Fibroblast of lung (primary cell): ENCODE measurements at places on chromosomes 2 and 18.

- no peak for DNase-seq
Observed at GRCh38 chr2:23436346-23437098, 51.5 kb downstream of the KLHL29 start.

DNA sequence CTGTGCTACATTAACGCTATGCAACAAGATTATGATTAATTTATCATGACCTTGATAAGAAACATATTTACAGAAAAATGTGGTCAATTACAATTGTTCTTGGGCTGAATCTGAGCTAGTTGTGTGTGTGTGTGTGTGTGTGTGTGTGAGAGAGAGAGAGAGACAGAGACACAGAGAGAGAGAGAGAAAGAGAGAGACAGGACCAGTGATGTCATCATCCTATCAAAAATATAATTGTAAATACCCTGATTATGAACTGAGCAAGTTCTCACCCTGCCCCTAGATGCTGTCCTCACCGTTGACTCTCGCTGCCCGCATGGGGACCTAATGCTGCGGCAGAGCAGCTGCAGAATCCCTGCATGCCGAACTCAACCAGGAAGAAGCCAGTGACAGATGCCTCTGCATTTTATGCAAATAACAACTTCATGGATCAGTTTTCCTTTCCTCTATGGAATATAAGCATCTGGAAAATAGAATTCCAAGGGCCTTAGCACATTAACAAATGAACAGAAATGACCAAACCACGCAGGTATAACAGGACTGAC, 512.5 kb downstream of the PLCL1 start:
- DNase-seq = no peak

DNA sequence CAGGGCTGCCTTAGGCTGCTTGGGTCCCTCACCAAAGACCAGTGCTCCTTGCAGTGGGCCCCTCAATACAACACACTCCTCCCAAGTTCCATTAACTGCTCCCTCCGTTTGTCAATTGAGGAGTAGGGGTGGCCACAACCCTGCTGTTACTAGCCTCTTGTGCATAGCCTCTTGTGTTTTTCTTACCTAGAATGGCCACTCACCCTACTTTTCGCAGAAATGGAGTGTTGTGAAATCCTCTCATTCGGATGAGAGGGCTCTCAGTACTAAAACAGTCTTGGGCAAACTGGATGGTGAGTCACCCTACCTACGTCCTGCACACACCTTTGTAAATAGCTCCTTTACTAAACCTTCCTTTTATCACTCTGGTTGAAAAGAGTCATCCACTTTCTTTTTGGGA, 253.9 kb downstream of the OSR1 start:
- no peak for DNase-seq

GRCh38 chr2:64453770-64454385, at the start of gene LGALSL:
Gene LGALSL, plus strand, starts transcription at chr2:64454162. Its CDS starts 384 bp downstream, at chr2:64454546.
- DNase-seq = peak; percentile 57
